Stimulated activated CD8-positive, alpha-beta memory T cell treated with anti-CD3 and anti-CD28 coated beads, Interleukin-4, amount 100 ng/mL, for 1 hour (primary cell): ENCODE measurements at places on chromosomes 7 and 10.

DNA sequence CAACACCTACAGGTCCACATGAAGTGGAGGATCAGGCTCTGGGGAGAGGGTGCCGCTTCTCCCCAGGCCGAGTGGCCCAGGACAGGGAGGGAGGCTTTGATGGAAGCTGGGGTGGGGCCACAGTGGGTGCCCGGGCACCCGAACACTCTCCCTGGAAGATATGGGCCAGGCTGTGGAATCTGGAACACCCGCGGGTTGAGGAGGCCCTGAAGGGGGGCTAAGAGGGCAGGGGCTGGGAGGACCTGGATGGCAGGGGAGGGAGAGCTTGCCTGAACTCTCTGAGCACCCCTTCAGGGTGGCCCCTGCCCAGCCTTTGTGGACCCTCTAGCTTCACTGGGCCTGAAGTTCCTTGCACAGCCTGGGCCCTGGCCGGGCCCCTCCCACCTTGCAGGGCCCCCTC is 4.5 kb upstream of the NKX6-2 start:
- DNase-seq, result no peak

GRCh38 chr7:66696774-66697191 is 43.8 kb upstream of the RABGEF1 start:
- DNase-seq, result no peak

DNA sequence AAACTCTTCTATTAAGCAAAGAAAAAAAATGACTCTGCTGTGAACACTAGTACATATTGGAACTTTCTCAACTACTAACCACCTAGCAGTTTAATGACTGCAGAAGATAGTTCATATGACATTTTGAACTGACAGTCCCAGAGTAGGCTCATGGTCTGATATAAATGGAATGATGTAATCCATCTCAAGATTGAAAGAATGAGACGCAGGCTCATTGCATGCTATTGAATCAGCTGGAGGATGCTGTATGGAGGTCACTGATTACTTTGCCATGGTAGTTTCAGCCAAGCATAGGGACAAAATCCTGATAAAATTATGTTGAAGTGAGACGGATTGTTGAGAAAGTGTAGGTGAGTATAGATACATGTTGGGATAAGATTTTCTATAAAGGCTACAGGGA is 217.6 kb upstream of the SEMA3E start:
- DNase-seq, result no peak

GRCh38 chr7:55181762-55182161 is 162.9 kb downstream of the EGFR start:
- DNase-seq, result no peak

DNA sequence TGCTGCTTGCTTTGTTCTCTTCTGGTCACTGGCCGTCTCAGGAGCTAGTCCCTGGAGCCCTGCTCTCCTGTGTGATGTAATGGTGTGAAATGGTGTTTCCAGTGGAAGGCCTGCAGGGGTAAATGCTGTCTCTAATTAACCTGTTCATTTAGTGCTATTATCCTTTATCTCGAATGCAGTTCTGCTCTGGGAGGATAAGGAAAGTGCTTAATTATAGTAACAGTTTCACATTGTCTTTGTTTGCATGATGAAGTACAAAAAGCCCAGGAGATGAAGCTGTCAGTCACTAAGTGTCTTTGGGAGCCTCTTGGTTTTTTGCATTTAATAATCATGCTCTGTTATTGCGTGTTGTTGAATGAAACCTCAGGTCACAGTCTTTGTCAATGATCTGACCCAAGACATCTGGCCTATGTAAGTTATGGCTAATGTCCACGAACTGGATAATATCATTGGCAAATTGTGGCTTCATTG is 755.3 kb upstream of the GALNT17 start:
- no peak for DNase-seq

DNA sequence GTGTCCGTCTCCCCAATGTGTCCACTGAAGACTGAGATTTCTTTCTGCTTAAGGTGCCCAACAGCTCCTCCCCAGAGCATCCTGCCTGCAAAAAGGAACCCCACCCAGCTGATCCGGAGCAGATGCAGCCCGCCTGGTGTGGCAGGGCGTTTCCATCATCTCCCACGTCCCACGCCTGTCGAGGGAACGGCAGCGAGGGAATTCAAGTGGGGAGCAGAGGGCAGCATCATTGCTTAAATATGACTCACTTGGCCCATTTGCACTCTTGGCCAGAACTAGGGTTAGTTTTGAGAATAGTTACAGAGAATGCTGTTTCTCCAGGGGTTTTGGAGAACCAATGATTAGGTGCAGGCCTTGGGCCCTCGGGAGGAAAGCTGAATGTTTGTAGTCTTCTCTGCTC is 20.8 kb downstream of the VWA2 start:
- no peak for DNase-seq

DNA sequence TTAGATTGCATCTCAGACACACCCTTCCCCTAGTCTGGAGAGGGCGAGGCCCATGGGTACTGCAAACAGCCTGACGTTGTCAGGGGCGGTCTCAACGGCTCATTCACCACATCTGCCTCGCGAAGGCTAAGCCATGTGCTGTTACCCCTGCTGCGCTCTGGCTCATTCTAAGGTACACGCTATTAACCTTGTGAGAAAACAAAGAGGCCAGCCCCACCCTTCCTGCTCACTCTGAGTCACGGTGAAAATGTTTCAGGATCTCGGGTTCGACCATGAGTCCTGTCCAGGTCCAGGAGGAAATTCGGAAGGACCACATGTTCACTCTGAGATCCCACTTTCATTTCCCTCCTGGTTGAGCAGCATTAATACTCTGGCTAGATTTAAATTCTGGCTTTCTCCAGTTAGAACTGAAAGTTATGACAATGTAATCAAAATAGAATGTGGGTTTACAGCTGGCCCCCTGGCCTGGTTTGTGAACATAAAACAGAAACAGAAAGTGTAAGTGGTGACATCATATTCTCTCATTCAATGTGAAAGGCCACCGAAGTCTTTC is 55.2 kb downstream of the EGFR start:
- no peak for DNase-seq

DNA sequence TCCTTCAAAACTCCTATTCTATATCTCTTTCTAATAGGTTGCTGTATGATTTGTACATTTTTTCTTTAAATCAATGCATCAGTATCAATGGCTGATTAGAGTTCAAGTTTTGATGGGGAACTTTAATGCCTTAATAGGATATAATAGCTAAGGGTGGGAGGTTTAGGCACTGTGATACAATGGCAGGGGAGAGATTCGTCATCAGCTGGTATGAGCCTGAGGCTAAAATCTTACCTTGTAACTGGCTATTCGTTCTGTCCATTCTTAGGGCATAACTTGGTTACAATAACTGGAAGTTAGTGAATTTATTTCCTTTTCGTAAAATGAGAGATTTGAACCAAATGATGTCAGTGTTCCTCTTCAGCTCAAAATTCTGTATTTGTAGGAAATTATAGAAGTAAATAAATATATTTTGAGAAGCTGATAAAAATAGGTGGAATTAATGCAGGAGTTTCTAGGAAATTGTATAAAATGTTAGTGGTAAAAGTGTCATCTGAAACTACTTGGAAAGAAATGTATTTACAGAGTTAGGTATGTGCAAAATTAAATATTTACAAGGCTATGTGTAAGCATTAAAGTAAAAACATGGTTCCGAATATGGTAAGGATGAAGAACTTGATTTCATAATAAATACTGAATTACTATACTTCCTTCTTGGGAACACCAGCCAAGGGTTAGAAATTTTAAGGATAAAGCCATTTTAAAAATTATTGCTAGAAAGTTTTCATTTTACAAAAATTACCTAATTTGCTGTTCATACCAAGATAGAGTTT is 27.5 kb upstream of the NAMPT start:
- no peak for DNase-seq

GRCh38 chr10:91271886-91272285 is 51.4 kb downstream of the PCGF5 start:
- no peak for DNase-seq

DNA sequence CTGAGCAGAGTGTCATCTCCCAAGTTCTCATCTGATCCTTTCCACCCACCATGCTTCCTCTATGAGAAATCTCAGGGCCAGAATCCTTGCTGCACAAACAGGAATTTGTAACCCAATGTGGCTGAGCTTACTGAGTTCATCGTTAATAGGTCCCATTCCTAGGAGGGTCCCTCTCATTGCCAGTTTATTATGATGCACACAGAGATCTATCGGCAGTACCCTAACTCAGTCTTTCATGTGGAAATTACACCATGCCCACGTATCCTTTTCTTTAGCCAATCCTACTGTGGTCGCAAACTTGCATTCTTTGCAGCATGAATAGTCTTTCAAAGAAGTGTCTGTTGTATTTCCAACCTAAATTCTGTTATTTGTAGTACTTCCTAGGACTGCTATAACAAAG is 12.1 kb downstream of the TMEM236 start:
- DNase-seq, result no peak

DNA sequence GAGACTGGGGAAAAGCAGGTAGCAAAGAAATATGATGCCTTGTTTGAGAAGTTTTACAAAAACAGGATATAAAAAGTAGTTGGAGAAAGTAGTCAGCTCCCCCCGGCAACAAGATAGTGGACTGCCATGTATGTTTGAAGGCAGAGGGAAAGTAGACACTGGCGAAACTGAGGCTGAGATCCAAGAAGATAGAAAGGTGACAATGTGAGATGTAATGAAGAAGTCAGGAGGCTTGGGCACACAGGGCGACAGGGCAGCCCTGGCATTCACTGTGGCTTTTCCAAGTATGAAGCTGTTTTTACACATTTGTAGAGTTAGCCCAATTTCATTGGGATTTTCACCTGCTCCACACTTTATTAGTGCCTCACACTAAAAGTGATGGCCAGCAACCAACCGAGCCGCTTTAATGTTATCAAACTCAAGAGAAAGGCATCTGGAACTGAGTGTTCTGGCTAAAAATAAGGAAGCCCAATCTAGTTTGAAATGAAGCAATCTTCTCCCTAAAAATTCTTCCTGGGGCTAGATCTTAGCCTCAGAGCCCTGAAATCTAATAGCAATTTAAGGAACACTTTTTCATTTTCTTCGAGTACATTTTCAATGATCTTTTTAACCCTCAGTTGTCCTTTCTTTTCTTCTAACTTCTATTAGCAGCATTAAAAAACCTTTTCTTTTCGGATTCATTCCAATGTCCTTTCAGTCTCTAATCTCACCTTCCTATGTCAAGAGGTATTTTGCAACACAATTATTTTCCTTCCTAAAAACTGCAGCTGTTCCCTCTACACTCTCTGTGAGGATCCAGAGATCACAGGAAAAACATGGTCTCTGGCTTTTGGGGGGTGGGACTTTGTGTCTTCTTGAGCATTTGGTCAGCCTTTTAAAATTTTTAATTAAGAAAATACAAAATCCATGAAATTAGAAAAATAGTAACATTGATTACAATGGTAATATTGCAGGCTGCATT is 108.0 kb downstream of the RNLS start:
- DNase-seq, result no peak

- DNase-seq, result no peak
These were observed 636.2 kb upstream of the ANKRD30A start for GRCh38 chr10:36489181-36489580.

- DNase-seq, result no peak
These were observed at the start of gene KIAA1217 for GRCh38 chr10:24208661-24209431. Gene KIAA1217 (plus strand): TSS chr10:24209138. CDS start chr10:24209194, 56 bp downstream.

- no peak for DNase-seq
These were observed 622 bp downstream of the DYNC1I1 start for GRCh38 chr7:95772771-95773581.

DNA sequence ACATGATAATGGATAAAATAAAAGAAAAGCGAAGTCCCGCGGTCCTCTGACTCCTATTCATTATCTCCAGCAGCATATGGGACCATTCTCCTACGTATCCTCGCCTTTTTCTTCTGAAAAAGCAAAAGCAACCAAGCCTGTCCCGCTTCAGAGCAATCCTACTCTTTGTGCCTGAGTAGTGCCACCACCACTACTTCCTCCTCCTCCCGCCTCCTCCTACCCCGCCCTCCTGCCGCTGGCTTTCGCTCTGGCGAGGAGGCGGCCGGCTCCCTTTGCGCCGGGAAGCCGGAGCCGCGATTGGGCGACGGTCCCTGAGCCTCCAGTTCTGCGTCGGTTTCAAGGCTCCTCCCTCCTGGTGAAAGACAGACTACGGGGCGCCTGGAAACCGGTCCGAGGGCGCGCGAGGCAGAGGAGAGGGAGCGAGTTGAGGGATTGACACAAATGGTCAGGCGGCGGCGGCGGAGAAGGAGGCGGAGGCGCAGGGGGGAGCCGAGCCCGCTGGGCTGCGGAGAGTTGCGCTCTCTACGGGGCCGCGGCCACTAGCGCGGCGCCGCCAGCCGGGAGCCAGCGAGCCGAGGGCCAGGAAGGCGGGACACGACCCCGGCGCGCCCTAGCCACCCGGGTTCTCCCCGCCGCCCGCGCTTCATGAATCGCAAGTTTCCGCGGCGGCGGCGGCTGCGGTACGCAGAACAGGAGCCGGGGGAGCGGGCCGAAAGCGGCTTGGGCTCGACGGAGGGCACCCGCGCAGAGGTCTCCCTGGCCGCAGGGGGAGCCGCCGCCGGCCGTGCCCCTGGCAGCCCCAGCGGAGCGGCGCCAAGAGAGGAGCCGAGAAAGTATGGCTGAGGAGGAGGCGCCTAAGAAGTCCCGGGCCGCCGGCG is at the start of gene FZD1:
TSS of gene FZD1 (plus strand) at position 388 of the 878 bp plus-strand sequence. CDS start at position 836, 448 bp downstream.
- DNase-seq, result no peak

- DNase-seq, result no peak
These were observed 15.5 kb downstream of the ZNF488 start for GRCh38 chr10:47368431-47369180.

DNA sequence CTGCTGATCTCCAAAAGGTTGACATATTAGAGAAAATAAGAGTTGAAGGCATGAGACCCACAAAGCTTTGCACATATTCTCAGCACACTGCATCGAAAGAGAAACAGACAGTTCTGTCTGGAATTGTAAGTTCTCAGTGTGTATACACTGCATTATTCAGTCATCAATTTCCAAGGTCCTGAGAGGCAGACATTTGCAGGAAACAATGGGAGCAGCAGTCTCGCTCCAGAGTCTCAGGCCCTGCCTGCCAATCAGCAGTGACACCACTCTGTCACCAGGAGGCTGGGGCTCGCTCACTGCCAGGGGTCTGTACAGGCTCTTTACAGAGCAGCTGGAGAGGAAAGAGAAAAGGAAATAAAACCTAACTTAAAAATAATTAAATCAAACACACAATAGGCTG is 36.3 kb downstream of the JAZF1 start:
- DNase-seq, result no peak
